ENCODE measurements at places on chromosomes 2 and 18.

GRCh38 chr2:154228566-154229280 lies 357.0 kb downstream of the GALNT13 start:
- no peaks in the 10 kb centered on the region for H3K36me3 ChIP-seq
- H3K27me3 ChIP-seq = no peaks in the 10 kb centered on the region
- H3K4me1 ChIP-seq = no peaks in the 10 kb centered on the region
- H3K27ac ChIP-seq = no peak overlapping the region
- DNase-seq = no peak

DNA sequence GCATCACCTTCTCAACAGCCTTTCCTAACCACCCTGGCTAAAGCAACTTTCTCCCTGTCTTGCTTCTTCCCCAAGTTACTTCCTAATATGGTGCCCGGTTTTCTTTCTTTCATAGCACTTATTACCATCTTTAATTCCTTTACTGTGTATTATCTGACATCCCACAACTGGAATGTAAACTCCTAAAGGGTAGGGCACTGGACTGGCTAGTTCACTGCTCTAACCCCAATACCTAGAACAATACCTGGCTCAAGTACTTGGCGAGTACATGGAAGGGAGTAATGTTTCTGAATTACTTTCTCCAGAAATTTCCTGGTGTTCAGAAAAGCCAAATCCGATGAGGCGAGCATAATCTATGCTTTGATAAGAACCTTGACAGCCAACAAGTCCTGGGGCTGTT lies 22.7 kb upstream of the RNF103 start:
- peaks cover 15% of the 10 kb centered on the region for H3K36me3 ChIP-seq
- DNase-seq = no peak

- no peak overlapping the region for H3K4me3 ChIP-seq
- DNase-seq = no peak
- H3K4me1 ChIP-seq = peaks cover 27% of the 10 kb centered on the region
- no peaks in the 10 kb centered on the region for H3K27me3 ChIP-seq
- H3K27ac ChIP-seq = no peak overlapping the region
These were observed 410.1 kb upstream of the TCF4 start for GRCh38 chr18:55998071-55998522.

- H3K27me3 ChIP-seq = peaks cover 1% of the 10 kb centered on the region
- no peaks in the 10 kb centered on the region for H3K4me1 ChIP-seq
- no peaks in the 10 kb centered on the region for H3K36me3 ChIP-seq
- H3K27ac ChIP-seq = no peak overlapping the region
- H3K4me3 ChIP-seq = no peak overlapping the region
These were observed 487.4 kb upstream of the ZEB2 start for GRCh38 chr2:145007093-145007959.

GRCh38 chr2:173986805-173987204 lies 21.6 kb upstream of the SP3 start:
- H3K4me3 ChIP-seq = no peak overlapping the region
- H3K27me3 ChIP-seq = no peaks in the 10 kb centered on the region
- DNase-seq = no peak
- peaks cover 2% of the 10 kb centered on the region for H3K36me3 ChIP-seq

- no peaks in the 10 kb centered on the region for H3K36me3 ChIP-seq
- H3K27ac ChIP-seq = no peak within 1 kb of the TSS
- H3K27me3 ChIP-seq = peaks cover 6% of the 10 kb centered on the region
- DNase-seq = no peak
These were observed at the start of gene NOL4 for GRCh38 chr18:34224423-34225217. Gene NOL4 (minus strand): TSS chr18:34224913. CDS start chr18:34223253, 1,660 bp downstream.

DNA sequence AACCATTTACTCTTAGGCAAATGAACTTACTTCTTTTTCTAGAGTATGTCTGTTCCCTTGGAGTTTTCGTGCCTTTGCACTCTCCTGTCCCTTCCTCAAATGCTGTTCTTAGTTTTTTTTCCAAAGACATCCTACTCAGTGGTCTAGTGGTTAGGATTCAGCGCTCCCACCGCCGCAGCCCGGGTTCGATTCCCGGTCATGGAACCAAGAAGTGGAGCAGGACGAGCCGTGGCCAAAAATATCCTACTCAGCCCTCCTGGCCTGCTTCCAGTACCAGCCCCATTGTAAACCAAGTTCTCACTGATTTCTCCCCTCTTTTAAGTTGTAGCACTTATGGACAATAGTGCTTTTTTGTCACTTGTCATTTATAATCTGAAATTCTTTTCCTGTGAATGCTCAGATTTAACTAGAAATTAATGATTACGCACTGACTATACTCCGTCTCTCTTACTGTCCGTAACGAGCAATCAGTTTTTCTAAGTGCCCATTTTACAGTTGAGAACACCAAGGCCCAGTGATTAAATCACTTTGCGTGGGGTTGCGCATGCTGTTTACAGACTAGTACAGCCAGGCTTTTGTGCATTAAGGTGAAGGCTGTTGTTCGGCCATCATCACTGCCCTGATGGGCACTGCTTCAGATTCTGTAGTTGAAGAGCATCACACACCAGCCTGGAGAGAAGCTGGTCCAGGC lies 17.9 kb downstream of the GREB1 start:
- peaks cover 2% of the 10 kb centered on the region for H3K36me3 ChIP-seq
- H3K4me3 ChIP-seq = no peak overlapping the region
- H3K4me1 ChIP-seq = peaks cover 4% of the 10 kb centered on the region
- H3K27me3 ChIP-seq = peaks cover 10% of the 10 kb centered on the region
- no peak for DNase-seq

DNA sequence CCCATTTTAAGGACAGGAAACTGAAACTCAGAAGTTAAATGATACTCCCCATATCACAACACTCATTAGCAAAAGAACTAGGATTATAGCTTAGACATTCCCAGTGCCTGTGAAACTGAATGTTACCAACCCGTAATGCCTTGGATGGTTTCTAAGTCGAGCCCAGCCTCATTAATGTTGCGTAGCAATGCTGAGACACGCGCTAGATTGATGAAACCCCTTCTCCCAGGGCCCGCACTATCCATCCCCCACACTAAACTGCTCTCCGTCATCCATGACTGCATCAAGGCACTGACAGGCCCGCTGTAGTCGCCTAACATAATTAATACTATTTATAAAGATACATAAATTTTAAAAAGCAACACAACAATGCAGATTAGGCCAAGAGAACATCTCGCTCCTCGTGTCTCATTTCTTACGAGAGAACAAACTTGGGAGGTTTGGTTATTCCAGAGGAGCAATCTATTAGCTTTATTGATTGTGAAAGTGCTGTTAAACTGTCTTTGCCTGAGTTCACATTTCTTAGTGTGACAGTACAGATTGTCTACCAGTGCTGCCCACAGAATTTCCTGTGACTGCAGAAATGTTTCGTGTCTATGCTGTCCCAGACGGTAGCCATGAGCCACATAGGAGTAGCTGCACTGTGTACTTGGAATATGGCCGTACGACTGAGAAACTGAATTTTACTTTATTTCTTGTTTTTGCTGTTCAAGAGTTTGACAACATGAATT lies 312.2 kb upstream of the RAB12 start:
- H3K27ac ChIP-seq = no peak overlapping the region
- H3K4me3 ChIP-seq = no peak overlapping the region
- H3K36me3 ChIP-seq = no peaks in the 10 kb centered on the region
- H3K4me1 ChIP-seq = no peaks in the 10 kb centered on the region

GRCh38 chr2:176516051-176516602 lies 246.9 kb downstream of the MTX2 start:
- H3K27ac ChIP-seq = no peak overlapping the region
- H3K4me1 ChIP-seq = peaks cover 2% of the 10 kb centered on the region
- no peak for DNase-seq
- no peak overlapping the region for H3K4me3 ChIP-seq
- H3K27me3 ChIP-seq = no peaks in the 10 kb centered on the region

GRCh38 chr2:9765611-9766531 lies 77.4 kb upstream of the TAF1B start:
- H3K36me3 ChIP-seq = no peaks in the 10 kb centered on the region
- H3K27ac ChIP-seq = no peak overlapping the region
- no peak overlapping the region for H3K4me3 ChIP-seq
- no peak for DNase-seq
- H3K27me3 ChIP-seq = peaks cover 10% of the 10 kb centered on the region

GRCh38 chr18:53544917-53545316 lies 679.6 kb downstream of the MBD2 start:
- no peak overlapping the region for H3K27ac ChIP-seq
- H3K36me3 ChIP-seq = no peaks in the 10 kb centered on the region
- no peak for DNase-seq
- no peaks in the 10 kb centered on the region for H3K27me3 ChIP-seq
- H3K4me1 ChIP-seq = peaks cover 6% of the 10 kb centered on the region

DNA sequence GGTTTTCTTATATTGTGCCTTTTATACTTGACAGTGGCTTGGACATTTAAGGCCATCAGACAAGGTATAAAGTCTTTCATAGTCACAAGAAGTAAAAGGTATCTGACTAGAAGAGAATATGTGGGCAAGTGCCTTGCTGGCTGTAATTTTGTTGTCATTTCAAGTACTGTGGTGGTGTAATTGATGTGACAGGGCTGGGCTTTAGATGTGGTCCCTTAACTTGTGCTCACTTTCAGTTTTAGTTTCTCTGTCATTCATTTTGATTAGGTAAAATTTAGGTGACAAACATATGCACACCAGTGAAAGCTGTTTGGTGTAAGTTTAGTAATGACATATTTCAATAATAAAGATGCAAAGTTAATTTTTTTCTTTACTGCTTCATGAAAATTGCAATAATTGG lies 31.2 kb upstream of the TBR1 start:
- DNase-seq = no peak
- H3K27ac ChIP-seq = no peak overlapping the region
- H3K36me3 ChIP-seq = peaks cover 2% of the 10 kb centered on the region
- no peak overlapping the region for H3K4me3 ChIP-seq
- H3K4me1 ChIP-seq = no peaks in the 10 kb centered on the region
- H3K27me3 ChIP-seq = no peaks in the 10 kb centered on the region

DNA sequence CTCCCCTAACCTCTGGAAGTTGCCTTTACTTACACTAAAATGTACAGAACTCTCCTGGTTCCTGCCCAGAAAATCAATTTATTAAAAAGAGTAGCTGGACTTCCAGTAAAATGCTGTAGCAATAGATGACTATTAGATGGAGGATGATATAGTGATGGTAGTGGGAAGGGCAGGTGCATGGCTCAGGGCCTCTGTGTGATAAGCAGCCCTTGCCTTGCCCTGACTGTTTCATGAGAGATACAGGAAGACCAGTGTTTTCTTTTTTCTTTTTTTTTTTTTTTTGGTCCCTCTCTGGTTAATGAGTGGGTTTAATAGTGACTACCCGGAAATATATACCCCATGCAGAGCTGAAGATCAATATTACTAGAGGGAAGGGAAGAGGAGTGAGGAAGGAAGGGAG lies 48.7 kb upstream of the NEDD4L start:
- peaks cover 2% of the 10 kb centered on the region for H3K27me3 ChIP-seq
- no peak for DNase-seq
- no peaks in the 10 kb centered on the region for H3K4me1 ChIP-seq
- no peak overlapping the region for H3K4me3 ChIP-seq

DNA sequence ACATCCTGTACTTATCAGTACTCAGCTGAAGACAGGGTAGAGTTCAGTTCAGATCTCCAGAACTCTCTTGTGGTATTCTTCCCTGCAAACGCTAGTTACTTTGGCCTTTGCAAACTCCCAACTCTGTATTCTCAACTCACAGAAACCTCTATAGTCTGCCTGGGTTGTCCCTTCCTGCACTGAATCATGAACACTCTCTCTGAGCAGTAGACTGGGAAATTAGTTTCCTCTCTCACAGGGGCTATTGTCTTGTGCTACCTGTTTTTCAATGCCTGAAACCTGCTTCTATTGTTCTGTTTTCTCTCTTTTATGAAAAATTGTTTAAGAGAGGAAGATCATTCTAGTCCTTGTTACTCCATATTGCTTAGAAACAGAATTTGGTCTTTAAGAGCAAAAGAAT lies 134.7 kb downstream of the VIT start:
- H3K27ac ChIP-seq = no peak overlapping the region
- DNase-seq = no peak
- H3K4me3 ChIP-seq = no peak overlapping the region
- H3K36me3 ChIP-seq = peaks cover 2% of the 10 kb centered on the region
- H3K27me3 ChIP-seq = no peaks in the 10 kb centered on the region

DNA sequence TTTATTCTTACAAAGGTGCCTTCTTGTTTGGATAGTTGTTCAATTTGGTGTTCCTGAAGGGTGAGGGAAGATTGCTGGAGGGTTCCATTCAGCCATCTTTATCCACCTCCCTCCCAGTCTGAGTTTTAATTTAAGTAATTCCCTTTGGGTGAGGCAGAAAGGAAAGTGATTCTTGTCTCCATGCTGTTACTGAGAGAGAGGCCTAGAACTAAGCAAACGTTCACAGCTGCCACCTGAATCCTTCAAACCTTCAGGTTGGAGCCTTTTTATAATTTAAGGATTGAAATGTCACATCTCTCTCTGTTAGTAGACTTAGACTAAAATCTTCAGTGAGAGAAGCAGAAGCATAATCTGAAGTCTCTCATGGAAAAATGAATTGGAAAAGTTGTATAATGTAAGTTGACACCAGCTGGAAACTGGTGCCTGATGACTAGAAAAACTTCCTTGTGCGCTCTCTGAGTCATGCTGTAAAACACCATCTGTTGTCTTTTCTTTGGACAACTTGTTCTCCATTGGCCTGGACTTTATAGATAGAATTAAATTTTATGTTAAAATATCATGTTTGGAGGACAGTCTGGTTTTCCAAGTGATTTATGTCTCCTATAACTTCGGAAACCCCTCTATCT lies 14.6 kb downstream of the STRADB start:
- H3K4me1 ChIP-seq = peaks cover 2% of the 10 kb centered on the region
- no peak overlapping the region for H3K4me3 ChIP-seq
- no peak overlapping the region for H3K27ac ChIP-seq
- no peaks in the 10 kb centered on the region for H3K27me3 ChIP-seq
- peaks cover 52% of the 10 kb centered on the region for H3K36me3 ChIP-seq

- no peak overlapping the region for H3K27ac ChIP-seq
- H3K27me3 ChIP-seq = peaks cover 20% of the 10 kb centered on the region
- H3K4me3 ChIP-seq = no peak overlapping the region
These were observed 35.6 kb downstream of the NGEF start for GRCh38 chr2:232977438-232977971.

Measured in memory B cell (primary cell).